ENCODE measurements at places on chromosomes 13 and 19.

DNA sequence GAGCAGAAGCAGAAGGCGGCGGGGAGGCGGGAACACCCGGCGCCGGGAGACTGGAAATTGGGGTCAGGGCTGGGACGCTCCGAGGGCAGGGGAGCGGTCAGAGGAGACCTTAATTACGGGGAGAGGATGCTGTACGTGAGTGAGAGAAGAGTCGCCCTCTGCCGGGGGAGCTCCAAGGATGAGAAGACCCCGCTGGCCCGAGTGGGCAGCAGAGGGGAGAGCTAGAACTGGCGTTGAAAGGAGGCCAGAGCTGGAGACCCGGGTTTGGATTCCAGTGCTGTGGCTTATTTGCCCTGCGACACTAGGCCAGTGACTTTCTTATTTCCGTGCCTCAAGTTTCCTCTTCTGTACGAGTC lies 536 bp downstream of the FAM32A start:
- DNase-seq, result no peak

DNA sequence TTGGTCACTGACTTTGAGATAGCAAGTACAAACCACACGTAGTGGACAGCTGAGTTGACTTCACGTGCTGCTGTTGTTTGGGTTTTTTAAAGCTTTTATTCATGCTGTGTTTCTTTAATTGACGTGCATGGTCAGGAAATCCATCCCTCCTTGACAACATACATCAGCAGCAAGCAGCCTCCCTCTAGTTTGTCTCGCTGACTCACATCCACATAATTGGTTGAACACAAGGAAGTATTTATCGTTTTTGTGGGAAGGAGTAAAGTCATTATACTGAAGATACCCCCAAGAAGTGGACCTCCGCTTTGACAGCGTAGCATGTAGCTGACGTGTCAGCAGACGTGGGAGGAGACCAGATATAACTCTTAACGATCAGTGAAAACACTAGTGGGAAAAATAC lies 355.8 kb downstream of the MYO16 start:
- no peak for DNase-seq

DNA sequence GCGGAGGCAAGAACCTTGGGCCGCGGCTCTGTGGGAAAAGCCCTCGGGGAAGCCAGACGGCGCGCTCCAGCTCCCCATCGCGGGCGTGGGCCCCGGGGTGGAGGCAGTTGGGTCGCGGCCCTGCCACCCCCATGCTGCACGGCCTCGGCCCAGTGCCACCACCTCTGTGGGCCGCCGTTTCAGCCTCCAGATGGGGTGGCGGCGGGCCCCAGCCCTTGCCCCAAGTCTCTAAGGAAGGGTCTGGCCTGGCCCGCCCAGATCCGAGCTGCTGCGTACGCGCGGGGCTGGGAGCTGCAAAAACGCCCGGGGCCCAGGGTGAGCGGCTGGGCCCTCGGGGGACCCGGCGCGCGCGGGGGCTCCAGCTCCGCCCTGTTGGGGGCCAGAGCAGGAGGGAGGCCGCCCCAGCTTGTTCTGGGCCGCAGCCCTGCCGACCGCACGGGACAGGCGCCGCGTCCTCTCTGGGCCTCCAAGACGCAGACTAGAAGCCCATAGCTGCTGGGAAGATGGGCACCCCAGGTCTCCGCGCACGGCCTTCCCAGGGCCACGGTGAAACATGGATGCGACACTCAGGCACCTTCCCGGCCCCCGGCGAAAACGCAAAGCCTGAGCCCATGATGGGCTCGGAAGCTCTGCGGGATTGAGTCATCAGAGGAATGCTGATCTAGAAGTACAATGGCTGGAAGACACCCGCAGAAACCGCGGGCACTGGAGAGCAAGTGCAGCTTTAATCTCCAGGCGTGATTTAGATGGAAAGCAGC lies 110.1 kb downstream of the KCTD15 start:
- no peak for DNase-seq

DNA sequence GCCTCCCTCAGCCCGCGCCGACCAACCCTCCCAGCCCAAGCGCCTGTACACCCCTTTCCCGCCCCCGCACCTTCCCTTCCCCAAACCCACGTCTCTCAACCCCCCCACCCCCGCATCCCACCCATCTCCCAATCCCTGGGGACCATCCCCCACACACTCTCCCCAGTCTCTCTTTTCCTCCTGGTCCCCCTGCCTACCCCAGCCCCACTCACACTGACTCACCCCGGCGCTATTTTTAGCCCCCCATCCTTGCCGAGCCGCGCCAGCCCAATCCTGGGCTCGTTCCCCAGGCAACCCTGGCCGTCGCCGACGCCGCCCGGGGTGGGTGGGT lies 11.7 kb downstream of the CIC start:
- peak; percentile 88 for DNase-seq

- no peak for DNase-seq
These were observed 29.4 kb downstream of the ERCC5 start for GRCh38 chr13:102875256-102875655.

GRCh38 chr19:55088021-55088451 lies 12.4 kb downstream of the EPS8L1 start:
- DNase-seq, result no peak

DNA sequence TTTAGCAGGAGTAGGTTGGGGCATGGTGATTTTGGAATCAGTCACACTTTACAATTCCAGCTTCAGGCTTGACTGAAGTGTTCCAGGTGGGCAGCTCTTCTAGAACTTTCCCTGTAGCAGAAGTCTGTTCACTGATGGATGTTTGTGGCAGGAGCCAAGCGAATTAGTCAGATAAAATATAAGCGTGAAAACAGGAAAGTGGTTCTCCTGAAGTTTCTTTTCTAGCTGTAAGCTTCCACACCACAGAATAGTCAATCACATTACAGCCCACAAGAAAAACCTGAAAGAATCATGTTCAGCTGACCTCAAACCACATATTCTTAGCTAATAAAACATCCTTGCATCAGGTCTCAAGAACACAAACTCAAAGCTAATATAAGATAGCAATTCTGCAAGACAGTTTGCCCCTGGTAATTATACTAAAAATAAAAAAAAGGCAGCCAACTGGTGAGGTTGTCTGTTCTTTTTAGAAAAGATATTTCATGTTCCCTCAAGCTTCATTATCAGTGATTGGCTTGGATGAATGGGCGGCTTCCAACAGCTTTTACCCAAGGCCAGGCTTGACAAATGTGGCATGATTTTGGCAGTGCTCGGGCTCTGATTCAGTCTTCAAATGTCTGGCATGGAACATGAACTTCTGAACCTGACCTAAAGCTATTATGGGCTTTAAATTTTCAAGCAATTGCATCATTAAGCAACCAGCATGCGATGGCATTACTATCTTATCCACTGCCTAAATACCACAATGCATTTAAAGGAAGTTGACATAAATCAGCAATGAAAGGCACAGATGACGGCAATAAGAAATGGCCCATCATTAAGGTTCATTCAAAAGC lies 136.8 kb downstream of the DCLK1 start:
- DNase-seq, result no peak

GRCh38 chr13:112702986-112703379 lies 13.1 kb downstream of the ATP11A start:
- DNase-seq, result no peak

GRCh38 chr19:29708554-29709439 lies 6.3 kb downstream of the C19orf12 start:
- DNase-seq, result no peak

DNA sequence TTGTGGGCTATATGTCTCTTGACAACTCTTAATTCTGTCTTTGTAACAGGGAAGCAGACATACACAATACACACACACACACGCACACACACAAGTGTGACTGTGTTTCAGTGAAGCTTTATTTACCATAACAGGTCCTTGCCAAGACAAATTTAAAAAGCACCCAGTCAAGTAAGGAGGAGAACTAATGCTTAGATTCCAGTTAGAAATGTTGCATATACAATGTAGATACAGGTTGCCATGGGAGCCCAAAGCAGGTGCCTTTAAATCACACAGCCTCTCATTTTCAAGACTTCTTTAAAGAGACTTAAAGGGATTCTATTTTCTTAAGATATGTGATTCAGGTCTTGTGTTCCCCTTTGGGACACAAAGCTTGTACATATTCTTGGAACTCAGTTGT lies 1551.9 kb downstream of the EFNB2 start:
- no peak for DNase-seq

- no peak for DNase-seq
These were observed 7.6 kb downstream of the PLIN4 start for GRCh38 chr19:4510435-4511255.

- DNase-seq, result no peak
These were observed 1308.4 kb downstream of the SLITRK5 start for GRCh38 chr13:88979465-88980175.

- DNase-seq, result no peak
These were observed 7.5 kb upstream of the RBM26 start for GRCh38 chr13:79413521-79413920.

GRCh38 chr13:23356368-23356767 lies 77.1 kb downstream of the SACS start:
- no peak for DNase-seq

GRCh38 chr13:40666933-40667621 lies 636 bp upstream of the FOXO1 start:
- DNase-seq, result peak; percentile 64

DNA sequence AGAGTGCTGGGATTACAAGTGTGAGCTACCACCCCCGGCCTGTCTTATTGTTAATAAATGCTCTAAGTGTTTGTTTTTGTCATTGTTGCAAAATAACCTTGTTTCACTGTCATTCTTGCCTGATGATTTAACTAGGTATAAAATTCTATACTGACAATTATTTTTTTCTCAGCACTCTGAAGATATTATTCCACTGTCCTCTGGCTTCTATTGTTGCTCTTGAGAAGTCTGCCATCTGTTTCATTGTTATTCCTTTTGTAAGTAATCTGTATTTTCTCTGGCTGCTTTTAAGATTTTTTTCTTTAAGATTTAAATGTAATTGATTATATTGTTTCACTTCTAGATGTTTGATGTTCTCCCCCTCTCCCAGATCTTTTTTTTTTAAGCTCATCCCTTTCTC lies 17.6 kb downstream of the ZNF420 start:
- no peak for DNase-seq

- no peak for DNase-seq
These were observed 3.1 kb upstream of the TYROBP start for GRCh38 chr19:35911173-35911572.

DNA sequence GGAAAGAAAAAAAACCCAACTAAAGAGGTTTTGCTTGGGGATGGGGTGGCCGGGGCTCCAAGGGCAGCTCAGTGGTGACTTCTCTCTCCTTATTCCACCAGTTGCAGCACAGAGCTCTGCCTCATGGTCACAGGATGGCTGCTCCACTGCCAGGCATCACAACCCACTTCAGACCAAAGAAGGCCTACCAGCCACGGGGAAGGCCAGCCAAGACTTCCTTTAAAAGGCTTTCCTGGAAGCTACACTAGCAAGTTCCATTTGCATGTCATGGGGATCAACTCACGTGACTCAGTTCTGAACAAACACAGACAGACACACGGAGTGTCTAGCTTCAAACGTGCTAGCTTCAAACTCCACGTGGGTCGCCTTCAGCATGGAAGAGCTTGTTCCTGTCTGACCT lies 13.2 kb upstream of the EIF3G start:
- DNase-seq, result no peak

- DNase-seq, result peak; percentile 36
These were observed 191.8 kb upstream of the NBEA start for GRCh38 chr13:34750078-34750931.

DNA sequence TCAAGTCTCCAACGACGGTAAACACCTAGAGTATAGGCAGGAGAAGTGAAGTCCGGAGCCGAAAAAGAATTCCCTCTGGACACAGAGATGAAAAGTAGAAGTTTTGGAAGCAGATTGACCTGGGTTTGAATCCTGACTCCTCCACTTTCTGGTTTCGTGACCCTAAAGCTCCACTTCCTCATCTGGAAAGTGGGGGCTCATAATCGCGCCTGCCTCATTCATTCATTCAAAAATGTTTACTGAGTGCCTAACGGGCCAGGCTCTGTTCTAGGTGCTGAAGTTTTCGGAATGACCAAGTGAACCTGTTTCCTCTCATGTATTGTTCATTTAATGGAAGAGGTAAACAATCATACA lies 7.1 kb upstream of the EML2 start:
- DNase-seq, result no peak

DNA sequence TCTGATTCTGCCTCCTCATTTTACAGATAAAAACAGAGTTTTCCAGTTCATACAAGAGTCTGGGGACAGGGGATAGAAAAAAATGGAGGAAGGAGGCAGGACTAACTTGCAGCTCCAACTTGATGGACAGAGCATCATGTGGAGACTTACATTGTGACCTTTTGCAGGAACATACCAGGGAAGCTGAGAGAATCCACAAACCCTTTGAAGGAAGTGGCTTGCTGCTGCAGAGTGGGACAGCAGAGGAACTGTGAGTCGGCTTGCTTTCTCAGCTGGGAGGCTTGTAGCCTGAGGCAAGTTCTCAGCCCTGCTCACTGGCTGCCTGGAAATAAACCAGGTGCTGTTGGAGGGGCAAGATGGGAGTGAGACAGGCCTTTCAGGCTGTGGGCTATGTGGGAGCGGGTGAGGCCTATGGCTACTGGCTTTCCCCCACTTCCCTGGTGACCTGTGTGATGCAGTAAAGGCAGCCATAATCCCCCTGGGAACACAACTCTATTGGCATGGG lies 614.4 kb downstream of the KCTD12 start:
- DNase-seq, result no peak

DNA sequence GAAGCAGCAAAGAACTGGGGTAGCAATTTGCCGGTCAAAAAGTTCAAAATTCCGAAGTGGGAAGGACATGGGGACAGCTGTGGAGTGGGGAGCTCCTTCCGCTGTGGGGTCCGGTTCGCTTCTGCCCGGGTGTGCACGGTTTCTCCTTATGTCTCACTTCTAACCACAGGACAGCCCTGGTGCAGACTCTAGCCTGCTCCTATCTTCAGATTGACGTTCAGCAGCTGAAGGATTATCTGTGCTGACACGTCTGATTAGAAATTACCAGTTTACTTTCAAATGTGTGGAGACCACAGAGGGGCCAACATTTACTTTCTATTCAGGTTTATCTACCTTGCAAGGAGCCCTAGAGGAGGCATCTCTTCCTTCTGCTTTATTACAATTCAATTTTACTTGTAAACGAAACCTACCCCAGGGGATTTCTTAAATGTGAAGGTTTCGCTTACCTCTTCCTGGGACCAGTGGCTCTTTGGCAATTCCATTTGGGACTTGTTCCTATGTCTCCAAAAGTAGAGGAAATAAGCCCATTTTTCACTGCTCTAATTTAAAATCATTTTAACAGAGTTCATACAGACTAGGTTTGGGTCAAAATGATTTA lies 27.3 kb downstream of the LHFPL6 start:
- DNase-seq, result no peak

DNA sequence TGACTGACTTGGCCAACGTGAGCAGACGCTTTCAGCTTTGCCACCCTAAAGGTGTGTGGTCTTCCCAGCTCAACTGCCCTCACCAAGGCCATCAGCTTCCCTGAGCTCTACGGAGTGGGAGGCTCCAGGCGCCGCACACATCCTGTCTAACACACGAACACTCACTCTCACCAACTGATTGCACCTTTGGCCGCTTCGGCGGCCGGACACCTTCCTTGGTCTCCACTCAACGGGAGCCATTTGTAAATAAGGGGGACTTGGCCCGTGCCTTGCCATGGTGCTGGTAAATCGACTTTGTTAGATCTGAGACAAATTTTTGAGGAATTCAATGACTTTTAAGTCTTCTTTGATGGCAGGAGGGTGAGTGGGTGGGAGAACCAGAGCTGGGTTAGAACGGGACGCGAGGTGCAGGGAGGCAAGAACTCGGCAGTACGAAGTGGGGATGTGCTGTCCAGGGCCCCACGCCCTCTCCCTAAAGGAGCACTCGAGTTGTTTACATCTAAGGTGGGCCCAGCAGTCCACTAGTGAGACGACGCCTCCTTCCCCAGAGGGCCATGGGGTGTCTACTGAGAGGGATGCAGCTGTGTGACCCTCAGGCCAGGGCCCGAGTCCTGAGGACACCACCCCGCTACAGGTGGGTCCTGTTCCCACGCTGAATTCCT lies 4.4 kb downstream of the C13orf46 start:
- DNase-seq, result no peak

- no peak for DNase-seq
These were observed 137.7 kb downstream of the SOX1 start for GRCh38 chr13:112204346-112205327.
